ENCODE measurements at places on chromosomes 1 and 21.

DNA sequence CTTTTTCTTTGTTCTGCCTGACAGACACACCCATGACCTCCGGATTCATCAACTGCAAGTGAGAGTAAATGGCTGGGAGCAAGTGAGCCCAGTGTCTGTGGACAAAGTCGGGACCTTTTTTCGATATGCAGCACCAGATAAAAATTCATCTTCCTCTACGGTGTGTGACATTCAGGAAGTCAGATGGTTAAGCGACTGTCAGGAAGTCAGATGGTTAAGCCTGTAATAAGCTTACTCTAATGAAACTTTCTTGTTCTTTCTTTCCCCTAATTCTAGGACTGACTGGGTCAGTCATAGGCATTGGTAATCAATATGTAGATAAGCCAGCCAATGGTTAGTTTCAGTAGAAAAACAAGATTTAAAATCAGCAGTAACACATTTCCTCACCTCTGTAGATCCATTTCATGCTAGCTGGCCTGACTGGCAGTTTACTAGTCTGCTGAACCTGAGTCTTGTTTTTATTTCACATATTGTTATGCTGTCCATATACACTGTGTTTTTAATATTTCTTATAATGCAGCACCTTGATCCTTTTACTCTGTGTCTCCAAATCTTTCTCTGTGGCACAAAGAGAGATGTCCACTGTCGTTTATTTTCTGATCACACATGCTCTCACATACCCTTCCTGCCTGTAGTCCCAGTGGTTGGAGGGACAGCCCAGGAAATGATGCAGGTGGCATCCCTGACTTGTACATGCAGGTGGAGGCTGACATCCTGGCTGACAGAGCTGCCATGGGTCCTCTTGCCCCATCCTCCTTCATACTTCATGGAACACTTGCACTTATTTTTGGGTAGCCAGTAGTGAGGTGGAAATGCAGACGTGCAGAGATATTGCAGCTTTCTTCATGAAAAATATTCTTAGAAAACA lies 115.8 kb downstream of the VPS13D start:
- DNase-seq, result peak; percentile 23

DNA sequence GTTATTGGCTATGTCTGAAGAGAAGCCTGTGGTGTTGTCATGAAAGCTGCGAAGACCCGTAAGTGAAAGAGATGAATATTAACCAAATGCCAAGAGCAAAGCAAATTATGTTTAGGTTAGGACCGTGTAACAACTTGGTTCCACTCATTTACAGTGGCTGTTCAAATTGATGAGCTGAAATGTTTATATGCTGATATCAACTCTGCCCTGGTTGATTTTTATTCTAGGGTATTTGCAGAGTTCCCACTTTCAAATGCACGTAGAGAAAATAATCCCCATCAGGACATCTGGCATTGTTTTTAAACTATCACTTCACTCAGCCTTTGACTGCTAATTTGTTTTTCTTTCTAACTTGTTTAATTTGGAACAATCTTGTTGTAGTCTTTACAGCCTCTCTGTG lies 581.6 kb upstream of the ADAMTS5 start:
- no peak for DNase-seq

- no peak for DNase-seq
Observed at GRCh38 chr1:36172983-36173382, 17.0 kb downstream of the MAP7D1 start.

DNA sequence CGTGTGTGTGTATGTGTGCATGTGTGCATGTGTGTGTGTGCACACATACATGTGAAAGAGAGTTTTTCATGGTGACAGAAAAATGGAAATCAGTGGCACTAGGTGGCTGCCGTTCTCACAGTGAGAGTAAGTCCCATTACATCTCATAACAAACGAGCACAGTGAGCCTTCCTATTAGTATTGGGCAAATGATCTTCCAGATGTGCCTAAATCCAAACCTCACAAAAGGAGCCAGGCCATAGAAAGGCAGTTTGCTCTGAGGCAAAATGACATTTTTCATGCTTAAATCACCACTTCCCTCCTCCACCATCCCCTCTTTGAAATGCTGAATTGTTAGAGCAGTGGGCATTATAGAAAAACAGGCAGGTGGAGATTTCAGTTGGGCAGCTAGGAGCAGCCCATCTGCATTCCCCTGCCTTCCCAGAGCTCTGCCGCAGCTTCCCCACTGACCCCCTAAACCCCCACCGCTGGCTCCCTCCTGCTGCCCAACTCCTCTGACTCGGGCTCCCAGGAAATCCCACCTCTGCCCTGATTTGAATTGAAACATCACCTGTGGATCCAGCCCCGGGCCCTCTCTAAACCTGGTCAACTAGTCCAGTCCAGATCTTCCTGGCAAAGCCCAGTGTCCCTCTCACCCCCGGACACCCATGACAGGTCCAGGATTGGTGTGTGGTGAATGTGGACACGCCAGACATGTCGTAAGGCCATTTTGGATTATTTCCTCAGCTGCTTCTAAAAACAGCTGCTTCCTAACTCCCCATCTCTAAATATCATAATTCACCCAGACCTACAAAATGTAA lies 190.5 kb downstream of the SEC16B start:
- DNase-seq, result no peak

GRCh38 chr1:54794451-54795355 lies 6.4 kb downstream of the TTC22 start:
- DNase-seq, result no peak

- no peak for DNase-seq
Observed at GRCh38 chr1:8437347-8437746, 119.4 kb downstream of the SLC45A1 start.

DNA sequence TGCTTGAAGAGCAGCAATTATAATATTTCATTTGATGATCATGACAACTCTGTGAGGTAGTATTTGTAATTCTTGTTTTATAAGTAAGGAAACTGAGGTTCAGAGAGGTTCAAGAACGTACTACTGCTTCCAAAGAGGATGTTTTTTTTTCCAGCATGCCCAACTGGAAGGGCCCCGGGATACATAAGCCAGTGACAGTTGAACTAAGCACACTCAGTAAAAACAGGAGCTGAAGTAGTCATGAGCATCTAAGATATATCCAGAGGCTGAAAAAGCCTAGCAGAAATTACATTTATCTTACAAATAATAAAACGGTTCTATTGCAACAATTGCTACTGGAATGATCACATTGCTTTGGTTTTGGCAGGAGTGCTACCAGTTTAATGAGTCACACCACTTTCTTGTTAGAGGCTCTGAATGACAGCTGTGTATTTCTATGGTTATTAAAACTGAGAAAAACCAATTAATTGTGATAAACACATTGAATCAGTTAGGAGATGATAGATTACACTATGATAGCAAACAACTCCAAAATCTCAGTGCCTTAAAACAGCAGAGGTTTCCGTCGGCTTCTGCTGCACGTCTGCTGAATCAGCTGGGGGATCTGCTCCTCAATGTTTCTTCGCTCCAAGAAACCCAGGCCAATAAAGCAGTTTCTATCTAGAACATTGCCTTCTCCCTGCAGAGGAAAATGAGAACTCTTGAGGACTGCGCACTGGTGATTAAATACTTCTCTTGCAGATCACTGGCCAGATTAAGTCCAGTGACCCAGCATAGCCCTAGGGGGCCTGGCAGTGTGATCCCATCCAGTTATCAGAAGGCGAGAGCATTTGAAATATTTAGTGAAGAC lies 522.7 kb downstream of the PLPP3 start:
- no peak for DNase-seq

- DNase-seq, result no peak
Observed at GRCh38 chr1:203668401-203668800, 41.8 kb downstream of the ATP2B4 start.

- no peak for DNase-seq
Observed at GRCh38 chr1:247111259-247111699, 7.1 kb upstream of the ZNF669 start.

DNA sequence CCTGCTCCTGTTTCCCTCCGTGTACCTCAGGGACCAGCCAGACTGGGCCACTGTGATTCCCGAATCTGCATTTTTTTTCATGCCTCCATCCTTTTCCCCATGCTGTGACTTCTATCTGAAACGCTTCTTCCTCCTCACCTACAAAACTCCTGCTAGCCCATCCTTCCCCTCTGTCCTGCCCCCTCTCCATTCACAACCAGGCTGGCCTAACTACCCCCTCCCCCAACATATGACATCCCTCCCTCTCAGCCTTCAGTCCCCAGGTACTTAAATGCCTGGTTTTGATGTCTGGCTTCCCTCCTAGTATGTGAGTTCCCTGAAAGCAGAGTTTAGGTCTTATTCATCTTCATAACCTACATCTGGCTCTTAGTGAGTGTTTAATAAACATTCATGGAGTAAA lies 82.7 kb downstream of the TAS1R2 start:
- DNase-seq, result no peak

DNA sequence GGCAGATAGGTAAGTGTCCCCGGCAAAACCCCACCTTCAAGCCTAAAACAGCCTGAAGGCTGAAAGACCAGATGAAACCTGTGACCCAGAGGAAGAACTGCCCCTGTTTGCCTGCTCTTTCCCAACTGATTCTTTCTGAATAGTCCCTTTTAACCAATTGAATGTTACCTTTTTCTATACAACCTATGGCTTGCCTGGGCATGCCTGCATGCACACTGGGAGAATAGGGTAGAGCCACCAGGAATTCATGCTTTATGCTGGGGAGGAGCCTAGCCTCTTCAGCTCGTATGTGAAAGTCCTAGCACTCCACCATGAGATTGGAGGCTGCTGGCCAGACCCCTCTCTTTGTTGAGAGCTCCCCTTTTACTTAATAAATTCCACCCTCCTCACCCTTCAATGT lies 340.0 kb downstream of the PTBP2 start:
- no peak for DNase-seq

- DNase-seq, result no peak
Observed at GRCh38 chr1:85330711-85331290, 54.4 kb upstream of the BCL10 start.

GRCh38 chr1:212232090-212232489 lies 53.1 kb upstream of the PPP2R5A start:
- DNase-seq, result no peak

DNA sequence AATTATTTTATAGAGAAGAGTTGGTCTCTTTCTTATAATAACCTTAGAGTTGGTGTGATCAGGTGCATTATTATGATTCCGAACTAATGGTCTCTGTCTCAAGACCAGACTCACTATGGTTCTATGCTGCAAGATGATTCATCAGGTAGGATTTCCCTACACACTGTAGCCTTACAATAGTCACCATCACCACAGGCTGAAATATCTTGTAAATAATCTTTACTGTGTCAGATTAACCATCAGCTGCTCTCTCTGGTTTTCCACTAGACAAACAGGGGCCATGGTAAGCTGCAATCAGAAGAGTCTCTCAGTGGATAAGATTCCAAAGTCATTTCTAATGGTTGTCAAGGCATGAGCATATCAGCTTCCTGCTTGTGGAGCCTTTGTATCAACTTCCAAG lies 4.4 kb upstream of the GBP4 start:
- no peak for DNase-seq

DNA sequence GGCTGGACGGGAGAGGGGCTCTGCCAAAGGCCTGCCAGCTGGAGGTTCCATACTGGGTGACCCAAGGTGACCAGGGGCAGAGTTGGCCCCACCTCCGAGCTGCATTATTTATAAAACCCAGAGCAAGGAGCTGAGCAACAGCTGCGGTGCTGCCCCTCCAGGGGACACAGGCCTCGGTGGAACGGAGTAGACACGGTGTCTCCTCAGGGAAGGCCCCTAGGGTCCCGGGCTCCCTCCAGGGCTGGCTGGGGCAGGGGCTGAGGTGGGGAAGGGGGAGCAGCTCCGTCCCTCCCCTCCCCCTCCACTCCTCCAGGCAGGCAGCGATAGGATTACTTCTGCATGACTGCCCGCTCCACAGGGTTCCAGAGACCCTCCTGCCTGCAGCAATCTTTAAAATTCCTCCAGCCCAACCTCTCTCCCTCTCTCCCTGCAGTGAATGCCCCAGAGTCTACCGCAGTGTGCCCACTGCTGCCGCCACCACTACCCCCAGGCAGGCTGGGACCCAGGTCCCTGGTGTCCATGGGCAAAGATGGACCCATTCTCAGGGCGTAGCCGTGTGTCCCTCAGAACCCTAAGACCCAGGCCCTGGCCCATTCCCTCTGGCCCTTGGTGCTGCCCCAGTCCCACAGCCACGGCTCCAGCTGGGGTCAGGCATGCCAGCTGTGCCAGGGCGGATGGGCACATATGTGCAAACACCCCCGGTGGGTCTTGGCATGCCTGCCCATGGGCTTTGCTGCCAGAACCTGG lies 10.8 kb downstream of the AHDC1 start:
- DNase-seq, result peak; percentile 89

DNA sequence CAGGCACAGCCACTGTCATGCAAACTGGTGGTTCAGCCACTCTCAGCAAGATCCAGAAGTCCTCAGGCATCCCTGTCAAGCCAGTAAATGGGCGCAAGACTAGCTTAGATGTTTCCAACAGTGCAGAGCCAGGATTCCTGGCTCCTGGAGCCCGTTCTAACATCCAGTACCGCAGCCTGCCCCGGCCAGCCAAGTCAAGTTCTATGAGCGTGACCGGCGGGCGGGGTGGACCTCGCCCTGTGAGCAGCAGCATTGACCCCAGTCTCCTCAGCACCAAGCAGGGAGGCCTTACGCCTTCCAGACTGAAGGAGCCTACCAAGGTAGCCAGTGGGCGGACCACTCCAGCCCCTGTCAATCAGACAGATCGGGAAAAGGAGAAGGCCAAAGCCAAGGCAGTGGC lies 46.6 kb upstream of the IPO9 start:
- DNase-seq, result no peak

DNA sequence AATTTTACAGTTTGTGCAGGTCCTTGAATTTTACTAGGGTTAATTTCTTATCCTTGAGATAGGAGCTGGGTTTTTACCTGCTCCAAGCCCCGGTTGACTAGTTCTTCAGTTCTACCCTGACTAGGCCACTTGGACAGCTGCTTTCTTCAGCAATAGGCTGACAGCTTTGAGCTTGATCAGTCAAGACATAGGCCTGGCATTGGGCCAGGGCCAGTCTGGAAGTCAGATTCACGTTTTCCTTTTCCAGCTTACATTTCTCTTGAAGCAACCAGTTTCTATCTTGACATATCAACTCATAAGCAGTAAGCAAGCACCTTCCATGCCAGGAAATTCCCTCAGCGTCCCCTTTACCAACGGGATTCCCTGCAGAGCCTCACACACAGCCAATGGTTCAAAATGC lies 63.7 kb upstream of the AJAP1 start:
- no peak for DNase-seq

GRCh38 chr1:98940722-98941079 lies 64.0 kb downstream of the PLPPR5 start:
- no peak for DNase-seq

DNA sequence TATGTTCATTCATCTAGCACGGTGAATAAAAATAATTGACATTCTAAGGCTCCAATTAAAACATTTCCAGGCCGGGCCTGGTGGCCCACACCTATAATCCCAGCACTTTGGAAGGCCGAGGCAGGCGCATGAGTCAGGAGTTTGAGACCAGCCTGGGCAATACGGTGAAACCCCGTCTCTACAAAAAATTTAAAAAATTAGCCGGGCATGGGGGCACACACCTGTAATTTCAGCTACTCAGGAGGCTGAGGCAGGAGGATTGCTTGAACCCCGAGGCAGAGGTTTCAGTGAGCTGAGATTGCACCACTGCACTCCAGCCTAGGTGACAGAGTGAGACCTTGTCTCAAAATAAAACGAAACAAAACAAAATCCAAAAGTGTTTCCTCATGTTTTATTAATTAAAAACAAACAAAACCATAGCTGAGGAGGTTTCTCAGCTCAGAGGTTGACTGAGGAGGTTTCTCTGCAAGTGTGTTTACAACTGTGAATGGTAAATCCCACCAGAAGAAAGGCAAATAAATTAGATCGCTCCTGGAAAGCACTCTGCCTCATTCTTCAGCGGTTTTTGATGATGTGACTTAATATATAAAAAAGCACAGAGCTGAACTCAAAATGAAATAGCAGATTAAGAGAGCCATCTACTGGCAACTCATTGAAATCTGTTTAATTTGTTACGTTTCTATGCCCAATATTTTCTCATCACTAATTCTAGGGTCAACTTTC lies 37.7 kb upstream of the ATG4C start:
- no peak for DNase-seq
